ENCODE measurements at places on chromosomes 1 and 21.
A peak's percentile ranks its signal among the peaks of the same experiment; 100 is the strongest.

DNA sequence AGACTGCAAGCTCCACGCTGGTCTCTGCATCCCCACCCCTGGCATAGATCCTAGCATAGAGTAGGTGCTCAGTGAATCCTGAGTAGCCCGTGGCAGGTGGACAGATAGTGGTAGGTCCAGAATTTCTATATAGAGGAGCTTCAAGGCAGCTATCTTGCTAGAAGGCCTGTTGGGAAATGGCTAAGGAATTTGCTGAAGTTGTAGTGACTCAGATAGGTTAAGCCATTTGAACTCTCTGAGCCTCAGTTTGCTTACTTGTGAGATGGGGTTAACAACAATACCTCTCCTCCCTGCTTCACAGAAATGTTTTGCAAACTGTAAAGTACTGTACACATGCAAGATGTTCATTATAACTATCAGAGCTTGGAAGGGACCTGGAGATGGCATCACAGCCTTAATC is 23.4 kb upstream of the EPHB2 start:
- H3K27ac ChIP-seq = no peak overlapping the region
- no peak overlapping the region for H3K4me3 ChIP-seq
- DNase-seq = no peak
- H3K4me1 ChIP-seq = peaks cover 47% of the 10 kb centered on the region
- no peaks in the 10 kb centered on the region for H3K36me3 ChIP-seq

GRCh38 chr1:163361123-163361934 is 39.6 kb downstream of the NUF2 start:
- H3K27ac ChIP-seq = no peak overlapping the region
- H3K4me3 ChIP-seq = no peak overlapping the region
- peaks cover 9% of the 10 kb centered on the region for H3K4me1 ChIP-seq
- no peak for DNase-seq
- no peaks in the 10 kb centered on the region for H3K36me3 ChIP-seq

DNA sequence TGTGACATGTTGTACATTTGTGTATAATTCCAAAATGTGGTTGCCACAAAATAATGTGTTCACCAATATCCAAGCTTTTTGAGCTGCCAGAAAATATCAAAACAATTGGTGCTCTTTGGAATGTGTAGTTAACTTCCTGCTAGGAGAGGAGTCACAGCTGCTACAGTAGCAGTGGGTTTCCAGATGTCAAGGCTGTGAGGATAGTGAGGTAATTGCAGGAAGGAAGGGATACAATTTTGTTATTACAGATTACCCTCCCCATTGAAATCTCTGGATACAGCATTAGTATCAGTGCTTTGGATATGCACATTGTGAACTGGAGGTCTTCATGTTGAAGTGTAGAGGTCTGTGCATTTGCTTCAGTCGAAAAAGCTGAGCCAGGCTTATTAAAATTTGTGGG is 253.2 kb downstream of the PTPRC start:
- peak overlapping the region; percentile 18 for H3K27ac ChIP-seq
- no peak overlapping the region for H3K4me3 ChIP-seq
- peaks cover 11% of the 10 kb centered on the region for H3K36me3 ChIP-seq
- DNase-seq = no peak
- H3K27me3 ChIP-seq = no peaks in the 10 kb centered on the region
- H3K4me1 ChIP-seq = peaks cover 41% of the 10 kb centered on the region

DNA sequence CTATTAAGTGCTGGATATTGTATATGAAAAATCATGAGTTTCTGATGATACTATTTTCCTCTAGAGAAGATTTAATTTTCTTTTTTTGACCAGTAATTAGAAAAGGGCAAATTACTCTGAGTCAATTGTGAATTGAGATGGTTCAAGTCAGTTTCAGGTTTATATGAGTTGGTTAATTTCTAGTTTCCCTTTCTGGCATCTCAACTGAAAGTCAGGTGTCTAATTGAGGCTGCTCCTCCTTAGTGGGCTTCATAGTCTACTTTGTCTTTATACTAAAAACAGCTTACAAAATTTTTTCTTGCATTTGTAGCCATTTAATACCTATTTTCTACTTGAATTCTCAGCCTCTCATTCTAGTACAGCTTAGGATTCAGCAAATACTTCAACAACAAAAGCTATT is 387.3 kb downstream of the RPS6KC1 start:
- H3K27me3 ChIP-seq = peaks cover 2% of the 10 kb centered on the region
- DNase-seq = no peak
- no peak overlapping the region for H3K27ac ChIP-seq
- no peak overlapping the region for H3K4me3 ChIP-seq

GRCh38 chr1:160205242-160206035 is at the start of gene PEA15:
TSS of gene PEA15 (plus strand) at chr1:160205384. CDS start at chr1:160211545, 6,161 bp downstream.
- H3K36me3 ChIP-seq = peaks cover 4% of the 10 kb centered on the region
- H3K27ac ChIP-seq = peak within 1 kb of the TSS; percentile 91
- H3K4me1 ChIP-seq = peaks cover 49% of the 10 kb centered on the region
- peak within 1 kb of the TSS; percentile 81 for H3K4me3 ChIP-seq
- peak; percentile 60 for DNase-seq
